Activated CD8-positive, alpha-beta T cell treated with anti-CD3 and anti-CD28 coated beads for 36 hours (primary cell): ENCODE measurements at places on chromosomes 1 and 21.

DNA sequence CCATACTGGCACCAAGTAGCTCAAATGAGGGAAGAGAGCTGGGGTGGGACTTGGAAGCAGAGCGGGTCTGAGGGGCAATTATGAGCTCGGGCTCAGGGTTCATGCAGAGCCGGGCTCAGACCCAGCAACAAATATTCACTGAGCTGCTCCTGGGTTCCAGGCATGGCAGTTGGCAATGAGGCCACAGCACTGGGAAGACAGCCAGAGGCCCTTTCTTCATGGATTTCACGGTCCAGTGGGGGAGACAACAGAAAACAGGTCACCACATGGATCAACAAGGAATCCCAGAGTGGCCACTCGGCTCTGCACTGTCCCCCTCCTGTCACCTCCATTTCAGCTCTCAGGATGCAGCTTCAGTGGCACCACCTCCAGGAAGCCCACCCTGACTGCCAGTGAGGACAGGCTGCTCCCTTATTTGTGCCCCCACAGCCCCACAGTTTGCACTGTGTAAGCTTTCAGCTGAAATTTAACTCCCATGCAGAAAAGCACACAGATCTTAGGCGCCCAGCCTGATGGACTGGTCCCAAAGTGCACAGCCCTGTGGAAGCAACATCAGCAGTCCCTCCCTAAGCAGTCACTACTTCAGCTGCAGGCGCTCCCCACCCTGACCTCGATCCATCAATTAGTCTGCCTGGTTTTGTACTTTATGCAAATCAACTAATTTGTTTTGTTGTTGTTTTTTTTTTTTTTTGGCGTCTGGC, 22.4 kb downstream of the ARHGEF19 start:
- peaks cover 6% of the 10 kb centered on the region for H3K27me3 ChIP-seq
- DNase-seq = no peak
- H3K27ac ChIP-seq = no peak overlapping the region
- H3K36me3 ChIP-seq = no peaks in the 10 kb centered on the region
- H3K4me3 ChIP-seq = no peak overlapping the region

- H3K4me3 ChIP-seq = no peak overlapping the region
- H3K4me1 ChIP-seq = no peaks in the 10 kb centered on the region
- no peaks in the 10 kb centered on the region for H3K36me3 ChIP-seq
These were observed 324.7 kb upstream of the USP24 start for GRCh38 chr1:55539652-55540512.

DNA sequence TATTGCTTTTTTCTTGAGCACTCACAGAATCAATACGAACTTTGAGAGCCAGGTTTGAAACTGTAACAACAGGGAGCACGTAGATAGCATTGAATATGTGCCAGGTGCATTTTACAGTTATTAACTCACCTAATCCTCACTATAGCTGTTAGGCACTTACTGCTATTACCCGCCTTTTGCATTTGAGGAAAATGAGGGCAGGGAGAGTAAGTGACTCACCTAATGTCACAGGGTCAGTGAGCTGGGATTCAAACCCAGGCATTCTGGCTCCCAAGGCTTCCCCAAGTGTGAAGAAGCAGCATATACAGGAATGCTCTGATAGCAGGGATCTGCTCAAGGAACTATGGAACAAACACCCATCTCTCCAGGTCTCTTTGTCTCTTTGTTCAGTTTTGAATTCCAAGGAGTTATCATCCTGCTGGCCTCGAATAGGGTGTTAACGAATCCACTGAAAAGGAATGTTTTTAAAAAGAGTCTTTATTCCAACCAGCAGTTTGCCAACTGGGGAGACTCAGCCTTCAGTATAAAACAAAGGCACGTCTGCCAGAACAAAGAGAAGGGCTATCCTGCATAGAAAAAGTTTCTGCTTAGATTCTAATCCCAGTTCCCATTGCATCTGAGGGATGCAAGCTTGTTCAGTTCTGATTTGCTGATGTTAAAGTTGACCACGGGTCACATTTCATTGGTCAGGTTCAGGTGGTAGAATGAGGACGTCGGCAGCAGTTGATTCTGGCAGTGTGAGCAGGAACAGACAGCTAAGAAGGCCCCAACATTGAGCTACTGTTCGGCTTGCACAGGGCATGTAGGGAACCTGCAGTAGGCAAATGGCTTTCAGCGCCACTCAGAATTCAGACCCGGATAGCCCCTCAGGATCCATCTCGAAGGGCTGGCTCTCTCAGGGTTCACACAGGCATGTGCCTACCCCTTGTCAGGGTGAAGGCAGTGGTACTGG, 22.1 kb downstream of the TRIM67 start:
- H3K36me3 ChIP-seq = no peaks in the 10 kb centered on the region
- no peak overlapping the region for H3K4me3 ChIP-seq
- peaks cover 27% of the 10 kb centered on the region for H3K27me3 ChIP-seq
- no peak for DNase-seq

DNA sequence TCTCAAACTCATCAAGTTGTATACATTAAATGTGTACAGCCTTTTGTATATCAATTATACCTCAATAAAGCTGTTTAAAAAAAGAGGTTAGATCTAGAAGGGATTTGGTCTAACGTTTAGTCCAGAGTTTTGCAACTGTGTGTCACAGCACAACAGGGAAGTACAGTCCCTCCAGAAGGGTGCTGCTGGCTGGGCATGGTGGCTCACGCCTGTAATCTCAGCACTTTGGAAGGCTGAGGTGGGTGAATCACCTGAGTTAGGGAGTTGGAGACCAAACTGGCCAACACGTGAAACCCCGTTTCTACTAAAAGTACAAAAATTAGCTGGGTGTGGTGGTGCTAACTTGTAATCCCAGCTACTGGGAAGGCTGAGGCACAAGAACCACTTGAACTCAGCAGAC, 78.3 kb upstream of the HAO2 start:
- no peaks in the 10 kb centered on the region for H3K36me3 ChIP-seq
- no peak for DNase-seq
- H3K4me1 ChIP-seq = peaks cover 11% of the 10 kb centered on the region
- no peak overlapping the region for H3K4me3 ChIP-seq
- peaks cover 14% of the 10 kb centered on the region for H3K27me3 ChIP-seq
- H3K27ac ChIP-seq = no peak overlapping the region

GRCh38 chr1:178023181-178023618, 53.3 kb upstream of the SEC16B start:
- no peaks in the 10 kb centered on the region for H3K4me1 ChIP-seq
- H3K27ac ChIP-seq = no peak overlapping the region
- H3K36me3 ChIP-seq = no peaks in the 10 kb centered on the region
- no peaks in the 10 kb centered on the region for H3K27me3 ChIP-seq
- DNase-seq = no peak

- H3K4me1 ChIP-seq = peaks cover 3% of the 10 kb centered on the region
- H3K4me3 ChIP-seq = no peak within 1 kb of the TSS
- no peaks in the 10 kb centered on the region for H3K27me3 ChIP-seq
- no peaks in the 10 kb centered on the region for H3K36me3 ChIP-seq
These were observed at the start of gene SETSIP for GRCh38 chr1:92075311-92075710. Gene SETSIP (minus strand): TSS chr1:92075411. CDS start chr1:92075411, 0 bp downstream.
